ENCODE measurements at places on chromosomes 13 and 19.

GRCh38 chr13:89227356-89227755 is 1556.2 kb downstream of the SLITRK5 start:
- H3K36me3 ChIP-seq, result no peaks in the 10 kb centered on the region
- no peak overlapping the region for H3K27ac ChIP-seq
- no peaks in the 10 kb centered on the region for H3K27me3 ChIP-seq
- DNase-seq, result no peak

GRCh38 chr13:76969488-76970365 is 21.4 kb downstream of the ACOD1 start:
- H3K27me3 ChIP-seq, result peaks cover 8% of the 10 kb centered on the region
- no peak for DNase-seq
- no peaks in the 10 kb centered on the region for H3K4me1 ChIP-seq

DNA sequence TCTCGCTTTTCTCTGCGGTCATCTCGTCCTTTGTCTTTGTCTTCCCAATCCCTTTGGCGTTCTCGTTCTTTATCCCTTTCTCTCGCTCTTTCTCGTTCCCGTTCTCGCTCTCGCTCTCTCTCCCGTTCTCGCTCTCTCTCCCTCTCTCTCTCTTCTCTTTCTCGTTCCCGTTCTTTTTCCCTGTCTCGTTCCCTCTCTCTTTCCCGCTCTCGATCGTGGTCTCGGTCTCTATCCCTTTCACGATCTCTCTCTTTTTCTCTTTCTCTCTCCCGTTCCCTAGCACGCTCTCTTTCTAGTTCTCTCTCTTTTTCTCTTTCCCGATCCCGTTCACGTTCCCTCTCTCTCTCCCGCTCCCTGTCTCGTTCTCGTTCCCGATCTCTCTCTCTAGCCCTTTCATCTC is 77.2 kb downstream of the ZC3H13 start:
- peaks cover 11% of the 10 kb centered on the region for H3K36me3 ChIP-seq
- no peak for DNase-seq
- H3K4me3 ChIP-seq, result no peak overlapping the region
- H3K27me3 ChIP-seq, result no peaks in the 10 kb centered on the region
- H3K4me1 ChIP-seq, result no peaks in the 10 kb centered on the region
- no peak overlapping the region for H3K27ac ChIP-seq

- no peaks in the 10 kb centered on the region for H3K27me3 ChIP-seq
- H3K36me3 ChIP-seq, result no peaks in the 10 kb centered on the region
- H3K4me3 ChIP-seq, result no peak overlapping the region
- no peak overlapping the region for H3K27ac ChIP-seq
- DNase-seq, result no peak
Observed at GRCh38 chr13:74452176-74452575, 318.0 kb upstream of the KLF12 start.

GRCh38 chr19:34350161-34350561 is 14.8 kb upstream of the GPI start:
- H3K4me3 ChIP-seq, result peak overlapping the region; percentile 18
- peak; percentile 57 for DNase-seq
- peaks cover 27% of the 10 kb centered on the region for H3K4me1 ChIP-seq
- peak overlapping the region; percentile 10 for H3K27ac ChIP-seq

GRCh38 chr19:11263726-11264125 is 1.4 kb upstream of the DOCK6 start:
- H3K36me3 ChIP-seq, result no peaks in the 10 kb centered on the region
- peaks cover 3% of the 10 kb centered on the region for H3K4me1 ChIP-seq
- H3K27ac ChIP-seq, result no peak overlapping the region
- H3K4me3 ChIP-seq, result no peak overlapping the region
- peaks cover 10% of the 10 kb centered on the region for H3K27me3 ChIP-seq

DNA sequence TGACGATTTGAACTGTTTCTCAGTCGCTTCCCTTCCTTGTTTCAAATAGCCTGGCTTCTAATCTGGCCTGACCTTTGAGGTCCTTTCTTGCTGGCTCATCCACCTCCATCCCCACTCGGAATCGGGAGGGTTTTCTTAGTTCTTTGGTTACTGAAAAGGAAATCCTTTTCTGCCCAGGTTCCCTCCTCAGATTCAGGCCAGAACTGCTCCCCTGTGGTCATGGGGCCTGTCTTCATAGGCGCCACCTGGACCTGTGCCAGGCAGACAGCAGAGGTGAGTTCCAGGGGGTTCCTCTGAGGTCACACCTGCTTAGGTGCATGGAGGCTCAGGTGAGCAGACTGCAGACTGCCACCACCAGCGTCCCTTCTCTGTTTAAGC is 62.4 kb downstream of the AKAP11 start:
- no peak for DNase-seq
- no peaks in the 10 kb centered on the region for H3K36me3 ChIP-seq
- H3K4me1 ChIP-seq, result no peaks in the 10 kb centered on the region

DNA sequence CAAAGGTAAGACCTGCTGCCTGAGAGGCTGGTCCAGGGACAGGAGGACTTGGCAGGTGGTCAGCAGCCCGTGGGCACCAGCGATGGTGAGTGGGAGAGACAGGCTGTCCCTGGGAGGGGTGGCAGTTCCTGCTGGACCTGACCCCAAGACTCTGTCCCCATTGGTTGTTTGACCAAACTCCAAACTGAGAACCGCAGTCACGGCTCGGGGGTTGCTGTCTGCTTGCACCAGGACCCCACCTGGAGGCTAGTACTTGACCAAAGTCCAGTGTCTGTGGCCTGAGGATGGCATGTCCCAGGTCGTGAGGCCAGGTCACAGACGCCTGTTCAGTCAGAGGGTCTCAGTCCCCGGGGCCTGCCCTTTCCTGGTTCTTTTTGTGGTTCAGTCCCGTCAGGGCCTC is 9.9 kb upstream of the ZNF14 start:
- DNase-seq, result no peak
- no peaks in the 10 kb centered on the region for H3K36me3 ChIP-seq
- H3K4me1 ChIP-seq, result no peaks in the 10 kb centered on the region
- no peak overlapping the region for H3K27ac ChIP-seq
- no peak overlapping the region for H3K4me3 ChIP-seq

DNA sequence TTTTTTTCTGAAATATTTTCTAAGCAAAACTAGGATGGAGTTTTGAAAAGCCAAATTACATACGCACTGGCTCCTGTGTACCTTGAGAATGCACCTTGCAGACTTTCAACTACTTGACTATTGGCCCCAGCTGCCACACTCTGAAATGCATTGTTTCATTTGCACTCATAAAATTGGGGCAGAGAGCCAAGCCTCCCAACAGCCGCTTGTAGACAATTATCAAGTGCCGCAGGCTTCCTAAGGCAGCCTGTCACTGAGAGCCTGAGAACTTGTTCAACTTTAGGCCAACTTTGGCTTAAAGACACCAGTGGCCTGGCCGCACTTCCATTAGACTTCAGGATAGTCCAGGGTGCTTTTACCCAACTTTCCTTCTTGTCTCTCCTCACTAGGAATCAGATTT is 115.7 kb upstream of the STARD13 start:
- H3K4me1 ChIP-seq, result no peaks in the 10 kb centered on the region
- no peaks in the 10 kb centered on the region for H3K36me3 ChIP-seq
- no peak overlapping the region for H3K27ac ChIP-seq
- no peaks in the 10 kb centered on the region for H3K27me3 ChIP-seq

DNA sequence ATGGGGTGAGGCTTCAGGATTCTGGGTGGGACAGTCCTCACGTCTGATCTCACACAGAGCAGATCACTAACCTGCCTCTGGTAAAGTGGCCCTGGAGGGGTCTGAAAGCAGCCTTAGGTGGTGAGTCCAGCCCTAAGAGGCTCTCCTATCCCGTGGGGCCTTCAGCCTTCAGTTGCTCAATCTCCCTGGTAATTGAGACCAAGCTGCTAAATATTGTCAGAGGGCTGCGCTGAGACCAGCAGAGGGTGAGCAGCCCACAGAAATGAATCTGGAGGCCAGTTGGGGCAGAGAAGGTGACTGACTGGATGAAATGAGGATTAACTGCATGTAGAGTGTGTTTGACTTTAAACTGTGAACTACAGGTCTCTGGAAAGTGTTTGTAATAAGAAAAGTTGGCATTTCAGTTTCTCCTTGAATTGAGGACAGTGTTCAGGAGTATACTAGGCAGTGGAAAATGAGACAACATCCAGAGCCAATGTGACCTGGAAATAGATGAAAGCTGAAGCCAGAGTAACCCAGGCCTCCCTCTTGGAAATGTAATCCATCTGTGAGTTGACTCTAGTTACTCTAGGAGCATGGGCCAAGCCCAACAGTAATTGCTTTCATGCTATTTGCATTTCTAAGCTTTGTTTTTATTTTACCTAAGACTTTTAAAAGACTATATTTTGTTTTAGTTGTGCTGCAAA is 14.3 kb upstream of the HSPH1 start:
- peaks cover 4% of the 10 kb centered on the region for H3K27me3 ChIP-seq
- H3K4me1 ChIP-seq, result no peaks in the 10 kb centered on the region
- no peak overlapping the region for H3K4me3 ChIP-seq

- peaks cover 7% of the 10 kb centered on the region for H3K36me3 ChIP-seq
- no peaks in the 10 kb centered on the region for H3K27me3 ChIP-seq
- no peak overlapping the region for H3K27ac ChIP-seq
- no peak overlapping the region for H3K4me3 ChIP-seq
- peaks cover 5% of the 10 kb centered on the region for H3K4me1 ChIP-seq
- peak; percentile 44 for DNase-seq
Observed at GRCh38 chr19:48999481-49000325, 6.0 kb downstream of the RUVBL2 start.

- H3K36me3 ChIP-seq, result no peaks in the 10 kb centered on the region
- H3K27me3 ChIP-seq, result no peaks in the 10 kb centered on the region
- H3K27ac ChIP-seq, result peak overlapping the region; percentile 31
- H3K4me1 ChIP-seq, result no peaks in the 10 kb centered on the region
- no peak overlapping the region for H3K4me3 ChIP-seq
Observed at GRCh38 chr13:27182844-27183497, 11.4 kb upstream of the USP12 start.

GRCh38 chr13:113863524-113864272 is at the start of gene GAS6:
GAS6 (minus strand) TSS chr13:113864076; CDS start chr13:113863920, 156 bp downstream.
- no peaks in the 10 kb centered on the region for H3K36me3 ChIP-seq
- H3K27me3 ChIP-seq, result peaks cover 33% of the 10 kb centered on the region
- no peak within 1 kb of the TSS for H3K4me3 ChIP-seq

Data from CD8-positive, alpha-beta memory T cell (primary cell).